ENCODE measurements at places on chromosomes 13 and 19. TPM values are rescaled to one million over a fixed set of nuclear protein-coding genes. Genes with fewer than 3 reads are reported as not detected.

DNA sequence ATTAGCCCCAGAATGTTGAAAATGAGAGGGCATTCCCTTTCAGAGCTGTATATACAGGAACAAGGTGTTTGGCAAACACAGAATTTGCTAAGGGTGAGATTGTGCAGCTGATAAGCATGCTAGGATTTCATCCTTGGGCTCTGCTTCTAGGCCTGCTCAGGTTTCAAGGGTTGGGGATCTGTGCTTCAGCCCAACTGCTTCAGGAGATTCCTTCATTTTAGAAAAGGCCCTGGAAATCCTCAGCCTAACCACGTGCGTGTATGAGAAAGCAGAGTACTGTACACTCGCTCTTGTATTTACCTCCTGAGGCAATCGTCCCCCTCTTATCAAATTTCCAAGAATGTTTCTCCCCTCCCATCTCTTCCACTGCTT lies 291.6 kb upstream of the ARGLU1 start:
- no peak for DNase-seq

The SULT2A1 gene
- 0.30 TPM for total RNA-seq

DNA sequence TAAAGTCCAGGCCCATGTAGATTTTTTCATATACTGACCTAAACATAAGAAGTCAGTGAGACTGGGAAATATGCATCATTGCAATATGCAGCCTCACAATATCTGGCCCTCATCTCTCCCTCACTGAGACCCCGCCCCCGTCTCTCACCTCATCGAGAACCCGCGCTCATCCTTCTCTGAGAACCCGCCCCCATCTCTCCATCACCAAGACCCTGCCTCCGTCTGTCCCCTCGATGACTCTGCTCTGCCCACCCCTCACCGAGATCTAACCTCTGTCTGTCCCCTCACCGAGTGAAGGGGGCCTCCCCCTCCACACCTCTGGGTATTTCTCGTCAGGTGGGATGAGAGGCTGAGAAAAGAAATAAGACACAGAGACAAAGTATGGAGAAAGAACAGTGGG lies 20.5 kb upstream of the ZNF846 start:
- DNase-seq = no peak

DNA sequence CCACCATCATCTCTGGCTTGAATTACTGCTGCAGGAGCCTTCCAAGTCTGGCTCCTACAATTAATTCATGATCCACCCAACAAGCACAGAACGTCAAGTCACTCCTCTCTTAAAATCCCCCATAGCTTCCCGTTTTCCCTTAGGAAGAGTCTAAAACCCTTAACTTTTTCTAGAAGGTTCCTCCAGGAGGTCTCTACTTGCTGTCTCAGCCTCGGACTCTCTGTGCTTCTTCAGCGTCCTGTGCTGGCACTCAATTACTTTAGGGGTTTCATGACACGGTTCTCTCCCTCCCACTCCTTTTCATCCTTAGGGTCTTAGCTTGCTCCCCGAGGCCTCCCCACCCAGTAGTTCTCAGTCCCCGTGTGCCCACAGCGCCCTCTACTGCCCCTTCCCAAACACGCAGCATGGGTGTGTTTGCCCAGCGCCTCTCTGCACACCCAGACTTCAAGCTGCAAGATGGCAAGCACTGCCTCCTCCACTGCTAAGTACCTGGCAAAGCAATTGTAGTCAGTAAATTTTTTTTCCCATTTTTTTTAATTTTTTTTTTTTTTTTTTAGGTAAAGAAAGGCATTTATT lies 25.8 kb upstream of the MAP3K10 start:
- DNase-seq = peak; percentile 59

DNA sequence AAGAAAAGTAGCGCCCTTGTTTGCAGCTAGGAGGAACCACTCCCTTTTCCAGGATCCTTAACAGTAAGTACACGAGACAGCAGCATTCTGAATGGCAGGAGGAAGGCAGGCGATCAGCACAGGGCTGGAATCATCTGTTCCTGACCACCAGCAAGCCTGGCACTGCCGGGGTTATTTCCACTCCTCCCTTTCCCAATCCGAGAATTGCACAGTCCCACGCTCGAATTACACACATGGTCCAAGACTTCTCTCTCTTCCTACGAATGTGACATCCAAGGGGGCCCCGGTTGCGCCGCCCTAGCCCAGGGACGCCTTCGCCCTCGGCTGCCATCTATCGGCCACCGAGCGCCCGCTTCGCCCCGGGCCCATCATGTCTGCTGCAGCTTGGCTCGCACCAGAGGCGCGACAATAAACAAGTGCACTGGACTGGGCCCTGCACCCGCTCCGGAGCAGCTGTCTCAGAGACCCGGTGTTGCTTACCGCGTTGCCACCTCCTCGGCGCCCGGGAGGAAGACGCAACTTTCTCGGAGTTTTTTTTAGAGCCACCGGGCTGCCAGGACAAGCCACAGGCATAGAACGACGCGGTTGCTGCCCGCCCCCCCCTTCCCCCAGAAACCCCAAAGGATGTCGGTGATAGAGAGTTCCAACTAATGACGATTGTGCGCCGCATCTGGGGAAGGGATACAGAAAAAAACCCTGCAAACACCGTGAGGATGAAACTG lies at the start of gene SLITRK5:
TSS of gene SLITRK5 (plus strand) at position 341 of the 722 bp plus-strand sequence. CDS start 4,018 bp downstream, outside the sequence.
- peak; percentile 22 for DNase-seq

DNA sequence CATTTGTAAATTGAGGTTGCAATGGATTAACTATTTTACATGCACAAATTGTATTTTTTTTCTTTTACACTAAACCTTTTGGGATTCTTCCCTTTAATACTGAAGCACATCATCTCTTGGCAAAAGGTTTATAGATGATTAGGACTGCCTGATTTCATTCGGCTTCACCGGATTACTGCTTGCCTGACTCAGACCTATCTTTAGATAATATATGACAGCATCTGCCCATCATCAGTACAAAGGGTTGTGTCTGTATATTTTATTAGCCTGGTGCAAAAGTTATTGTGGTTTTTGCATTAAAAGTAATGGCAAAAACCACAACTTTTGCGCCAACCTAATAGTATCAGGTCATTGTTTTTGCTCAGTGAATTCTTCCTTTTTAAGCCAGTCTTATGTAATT lies 316.2 kb upstream of the HTR2A start:
- DNase-seq = no peak

The ZNF836 gene
- 35.0 TPM for total RNA-seq

The HSPB6 gene
- total RNA-seq = 0.51 TPM

DNA sequence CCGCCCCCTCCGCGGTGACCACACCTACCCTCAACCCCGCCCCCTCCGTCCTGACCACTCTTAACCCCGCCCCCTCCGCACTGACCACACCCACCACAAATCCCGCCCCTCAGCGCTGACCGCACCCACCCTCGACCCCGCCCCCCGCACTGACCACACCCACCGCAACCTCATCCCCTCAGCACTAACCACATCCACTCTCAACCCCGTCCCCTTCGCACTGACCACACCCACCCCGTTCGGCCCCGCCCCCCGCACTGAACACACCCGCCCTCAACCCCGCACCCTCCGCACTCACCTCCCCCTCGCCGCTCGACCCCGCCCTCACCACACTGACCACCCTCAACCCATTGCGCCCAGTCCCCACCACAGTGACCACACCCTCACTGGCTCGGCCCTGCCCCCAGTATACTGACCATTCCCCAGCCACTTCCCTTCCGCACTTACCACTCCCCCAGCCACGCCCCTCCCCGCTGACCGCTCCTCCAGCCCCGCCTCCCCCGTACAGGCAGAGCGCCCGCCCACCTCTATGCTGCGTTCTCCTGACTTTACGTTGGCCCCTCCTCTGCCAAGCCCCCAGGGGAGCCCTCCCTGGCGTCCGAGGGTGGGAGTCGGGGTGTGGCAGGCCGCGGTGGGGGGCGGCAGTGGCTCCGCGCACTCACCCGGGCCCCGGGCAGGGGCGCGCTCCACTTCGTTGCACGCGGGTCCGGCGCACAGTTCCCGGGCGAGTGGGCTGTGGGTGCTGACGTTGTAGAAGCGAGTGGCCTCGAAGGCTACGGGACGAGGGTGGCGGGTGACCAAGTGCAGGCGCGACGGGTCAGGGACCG lies 8.4 kb downstream of the F2RL3 start:
- DNase-seq = peak; percentile 16

The TMEM238 gene
- total RNA-seq = 16.0 TPM

DNA sequence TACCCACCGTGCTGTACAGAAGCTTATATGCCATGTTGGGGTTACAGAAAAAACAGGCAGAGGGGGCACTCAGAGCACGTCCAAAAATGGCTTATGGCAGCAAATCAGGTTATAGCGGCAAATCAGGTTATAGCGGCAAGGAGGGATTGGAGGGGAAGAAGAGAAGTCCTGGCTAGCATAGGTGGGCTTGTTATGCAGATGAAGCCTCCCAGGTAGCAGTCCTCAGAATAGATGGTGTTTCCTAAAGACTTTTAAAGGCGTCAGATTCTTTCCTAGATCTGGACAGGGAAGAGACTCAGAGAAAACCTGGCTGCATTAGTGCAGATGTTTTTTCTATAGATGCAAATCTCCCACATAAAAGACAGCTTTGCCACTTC lies 19.8 kb upstream of the PLEKHF1 start:
- no peak for DNase-seq

- DNase-seq = no peak
Observed at GRCh38 chr13:49622174-49622946, 5.9 kb upstream of the ARL11 start.

The ACOD1 gene
- not detected for total RNA-seq

- no peak for DNase-seq
Observed at GRCh38 chr13:92300651-92301050, 902.2 kb downstream of the GPC5 start.

DNA sequence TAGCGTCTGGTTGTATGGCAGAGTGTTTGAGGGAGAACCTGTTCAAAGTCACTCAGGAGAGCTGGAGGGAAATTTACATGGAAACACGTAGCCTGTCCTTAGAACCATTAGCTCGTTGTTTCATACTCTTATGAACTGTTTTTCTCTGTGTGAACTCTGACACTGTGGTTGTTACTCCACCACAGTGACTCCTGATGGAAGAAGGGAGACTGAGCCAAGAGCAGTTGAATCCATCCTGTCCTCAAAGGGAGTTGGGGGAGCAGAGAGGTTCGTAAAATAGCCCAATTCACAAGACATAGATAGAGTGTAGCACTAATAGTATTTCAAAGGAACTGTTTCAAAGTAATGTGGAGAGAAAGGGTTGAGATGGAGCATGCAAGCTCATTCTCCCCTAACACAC lies 964.8 kb downstream of the PCDH9 start:
- no peak for DNase-seq

The ASF1B gene
- total RNA-seq = 3.2 TPM

- DNase-seq = no peak
Observed at GRCh38 chr19:33214596-33214995, 11.1 kb downstream of the SLC7A10 start.

DNA sequence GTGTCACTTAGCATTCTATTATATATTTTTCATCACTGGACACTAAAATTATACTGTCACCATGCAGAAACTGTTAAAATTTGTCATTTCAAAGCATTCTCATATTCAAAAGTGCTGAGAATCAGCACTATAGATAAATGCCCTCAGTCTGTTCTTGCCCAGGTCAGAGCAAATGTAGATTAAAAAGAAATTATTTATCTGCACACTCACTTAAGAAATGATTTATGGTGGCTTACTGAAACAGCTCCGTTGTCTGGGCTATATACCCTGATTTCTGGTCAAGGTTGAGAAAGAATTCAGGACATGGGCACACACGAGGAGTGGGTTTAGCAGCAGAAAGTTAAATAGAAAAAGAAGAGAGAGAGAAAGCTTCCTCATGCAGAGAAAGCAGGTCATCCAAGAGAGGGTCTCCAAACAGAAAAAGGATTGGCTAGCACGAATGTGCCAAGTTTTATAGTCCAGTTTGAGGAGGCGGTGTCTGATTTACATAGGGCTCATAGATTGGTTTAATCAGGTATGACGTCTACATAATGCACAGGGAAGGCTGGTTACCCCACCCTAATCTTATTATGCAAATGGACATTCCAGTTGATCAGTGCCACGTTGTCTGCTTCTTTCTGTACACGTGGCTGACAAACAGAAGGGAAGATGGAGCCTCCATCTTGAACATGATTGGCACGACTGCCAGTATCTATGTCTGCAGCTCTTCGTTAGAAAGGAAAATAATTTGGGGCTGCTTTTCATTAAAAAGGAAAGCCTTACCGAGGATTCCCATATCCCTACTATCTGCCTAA lies 47.3 kb upstream of the N4BP2L1 start:
- DNase-seq = no peak
